Kidney tubule cell (primary cell): ENCODE measurements at places on chromosomes 1 and 21.
A peak's percentile ranks its signal among the peaks of the same experiment; 100 is the strongest.

DNA sequence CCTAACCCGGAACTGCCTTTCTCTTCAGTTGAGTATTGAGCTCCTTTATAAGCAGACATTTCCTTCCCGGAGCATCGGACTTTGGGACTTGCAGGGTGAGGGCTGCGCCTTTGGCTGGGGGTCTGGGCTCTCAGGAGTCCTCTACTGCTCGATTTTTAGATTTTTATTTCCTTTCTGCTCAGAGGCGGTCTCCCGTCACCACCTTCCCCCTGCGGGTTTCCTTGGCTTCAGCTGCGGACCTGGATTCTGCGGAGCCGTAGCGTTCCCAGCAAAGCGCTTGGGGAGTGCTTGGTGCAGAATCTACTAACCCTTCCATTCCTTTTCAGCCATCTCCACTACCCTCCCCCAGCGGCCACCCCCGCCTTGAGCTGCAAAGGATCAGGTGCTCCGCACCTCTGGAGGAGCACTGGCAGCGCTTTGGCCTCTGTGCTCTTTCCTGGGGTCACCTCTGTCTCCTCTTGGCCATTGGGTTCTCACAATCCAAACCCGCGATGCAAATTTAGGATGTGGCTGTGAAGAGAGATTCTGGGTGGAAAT lies 3.7 kb downstream of the OLIG2 start:
- no peak for DNase-seq

DNA sequence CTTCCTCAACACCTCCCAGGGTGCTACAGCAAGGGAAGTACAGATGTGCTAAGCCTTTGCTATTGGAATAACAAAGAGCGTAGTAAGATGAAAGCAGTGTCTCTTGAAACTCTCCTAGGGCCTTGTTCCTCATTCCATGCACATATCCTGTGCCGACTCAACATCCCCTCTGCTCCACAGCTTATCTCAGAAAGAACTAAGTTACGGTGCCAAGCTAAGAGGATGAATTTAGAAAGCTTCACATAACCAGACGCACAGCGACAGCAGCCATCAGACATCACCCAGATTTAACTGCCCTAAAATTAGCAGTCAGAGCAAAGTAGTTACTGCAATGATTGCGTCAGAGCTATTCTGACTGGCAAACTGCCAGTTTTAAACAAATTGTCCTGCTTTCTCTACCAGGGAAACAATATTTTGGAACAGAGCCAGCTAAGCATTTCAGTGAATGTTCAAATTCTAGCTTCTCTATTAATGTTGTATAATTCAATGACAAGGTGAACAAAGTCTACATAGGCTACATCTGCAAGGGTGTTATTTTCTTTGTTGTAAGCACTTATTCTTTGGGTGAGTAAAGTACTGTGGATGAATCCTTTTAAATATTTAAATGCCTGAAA lies 9.5 kb downstream of the SIPA1L2 start:
- DNase-seq, result peak; percentile 74

- no peak for DNase-seq
Measured at GRCh38 chr1:184385865-184386311, 941 bp upstream of the C1orf21 start.

GRCh38 chr21:45111703-45112102 lies 37.3 kb downstream of the ADARB1 start:
- no peak for DNase-seq

GRCh38 chr1:962381-963300 lies 2.3 kb downstream of the KLHL17 start:
- no peak for DNase-seq

DNA sequence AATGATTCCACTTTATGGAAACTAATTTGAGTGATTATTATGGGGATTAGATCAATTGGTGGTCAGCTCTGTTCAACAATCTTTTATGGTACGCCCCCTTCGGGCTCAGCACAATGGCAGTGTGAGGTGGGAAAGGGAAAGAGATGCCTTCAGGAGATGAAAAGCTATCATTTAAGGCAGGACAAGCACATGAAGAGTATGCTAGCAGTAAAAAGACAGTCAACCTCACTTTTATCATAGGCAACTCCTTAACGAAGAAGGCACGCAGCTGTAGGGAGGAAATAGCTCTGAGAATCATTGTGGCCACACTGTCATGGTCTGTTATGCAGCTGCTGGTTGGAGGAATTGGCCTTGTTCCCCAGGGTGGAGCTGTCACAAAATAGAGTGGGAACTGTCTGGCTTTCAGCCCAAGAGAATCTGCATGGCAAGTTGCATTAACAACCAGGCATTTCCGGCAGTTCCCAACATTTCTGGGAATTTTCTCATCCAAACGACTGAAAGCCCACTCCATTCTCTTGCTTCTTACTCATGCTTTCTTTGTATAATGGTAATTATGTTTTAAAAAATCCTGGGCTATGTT lies 54.4 kb upstream of the BCL10 start:
- DNase-seq, result peak; percentile 88

DNA sequence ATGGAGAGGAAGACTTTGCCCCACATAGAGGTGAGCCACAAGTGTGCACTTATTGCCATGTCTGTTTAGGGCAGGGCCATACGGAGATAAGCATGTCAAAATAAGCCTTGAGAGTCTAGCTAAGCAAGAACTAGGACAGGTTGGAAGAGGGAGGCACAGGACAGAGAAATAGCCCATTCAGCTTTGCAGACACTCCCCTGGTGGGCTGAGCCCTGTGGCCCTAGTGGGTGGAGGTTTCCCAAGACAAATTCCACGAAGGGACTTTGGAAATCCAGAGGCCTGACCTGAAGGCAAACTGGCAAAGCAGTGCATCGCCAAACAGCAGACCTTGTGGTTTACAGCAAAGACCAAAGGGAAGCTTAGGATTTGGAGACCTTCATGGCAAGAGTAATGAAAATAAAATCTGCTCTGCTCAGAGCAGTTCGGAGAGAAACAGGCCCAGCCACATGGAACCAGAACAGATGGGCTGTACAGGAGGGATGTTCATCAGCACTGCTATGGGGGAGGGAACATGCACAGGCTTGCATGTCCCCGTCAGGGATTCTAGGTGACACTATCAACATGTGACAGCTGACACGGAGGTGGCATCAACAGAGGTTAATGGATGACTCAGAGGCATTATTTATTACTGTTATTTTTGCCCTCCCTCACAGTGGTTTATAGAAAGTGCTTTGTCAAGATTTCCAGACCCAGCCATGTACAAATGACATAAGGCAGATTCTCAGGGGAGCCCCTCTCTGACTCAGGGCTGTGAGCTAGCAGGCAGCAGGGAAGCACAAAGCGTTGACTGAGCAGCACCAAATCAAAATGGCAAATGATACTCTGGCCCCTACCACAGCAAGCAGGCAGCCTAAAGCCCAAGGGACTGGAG lies 90.1 kb upstream of the IRF2BP2 start:
- peak; percentile 79 for DNase-seq

DNA sequence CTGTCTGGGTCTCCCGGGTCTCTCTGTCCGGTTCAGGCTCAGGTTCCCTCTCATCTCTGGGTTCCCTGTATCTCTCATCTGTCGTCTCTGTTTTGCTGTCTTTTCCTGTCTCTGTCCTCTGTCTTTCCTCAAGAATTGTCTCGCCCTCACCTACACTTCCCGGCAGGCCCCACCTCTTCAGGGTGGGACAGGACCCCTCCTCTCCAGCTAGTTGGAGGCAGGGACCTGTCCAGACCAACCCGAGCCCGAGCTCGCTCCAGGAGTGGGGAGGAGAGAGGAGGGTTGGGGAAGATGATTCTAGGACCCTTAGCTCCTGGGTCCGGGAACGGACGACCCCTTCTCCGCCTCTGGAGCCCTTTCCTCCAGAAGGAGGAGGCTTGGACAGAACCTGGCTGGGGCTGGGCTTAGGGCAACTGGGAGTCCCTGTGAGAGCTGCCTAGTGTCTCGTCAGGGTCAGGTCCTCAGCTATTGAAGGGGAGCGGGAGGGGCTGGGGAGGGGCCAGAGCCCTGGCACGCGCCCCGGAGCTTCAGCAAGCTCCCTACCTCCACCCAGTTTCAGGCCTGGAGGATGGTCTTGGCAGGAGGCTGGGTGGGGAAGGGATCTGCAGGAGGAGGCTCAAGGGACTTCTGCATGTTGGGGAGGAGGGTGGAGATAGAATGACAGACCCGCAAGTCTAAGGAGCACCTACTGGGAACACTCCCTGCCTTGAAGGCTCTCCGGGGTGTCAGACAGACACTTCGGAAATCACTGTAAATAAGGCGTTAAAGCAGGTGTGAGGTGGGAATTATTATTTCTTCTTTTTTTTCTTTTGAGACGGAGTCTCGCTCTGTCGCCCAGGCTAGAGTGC lies 26.3 kb upstream of the EPB41 start:
- DNase-seq, result no peak

DNA sequence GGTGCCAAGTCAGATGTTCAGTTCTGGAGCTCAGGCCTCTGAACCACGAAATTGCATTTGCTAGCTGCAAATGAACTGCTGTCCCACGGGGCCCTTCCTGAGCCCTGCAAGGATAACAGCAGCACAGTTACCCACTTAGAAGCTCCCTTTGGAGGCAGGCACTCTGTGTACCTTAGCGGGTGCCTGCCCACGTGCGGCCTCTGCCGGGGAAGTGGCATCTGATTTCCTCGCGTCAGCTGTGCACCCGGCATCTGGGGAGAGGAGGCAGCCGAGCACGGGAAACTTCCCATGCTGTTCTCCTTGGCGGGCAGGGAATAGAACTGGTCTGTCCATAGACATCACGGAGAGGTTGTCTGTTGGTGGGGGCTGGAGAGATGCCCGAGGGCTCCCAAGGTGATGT lies 148.0 kb upstream of the C1orf174 start:
- no peak for DNase-seq

GRCh38 chr1:1324084-1324523 lies 356 bp downstream of the INTS11 start:
- no peak for DNase-seq
